ENCODE measurements at places on chromosomes 7 and 10.

DNA sequence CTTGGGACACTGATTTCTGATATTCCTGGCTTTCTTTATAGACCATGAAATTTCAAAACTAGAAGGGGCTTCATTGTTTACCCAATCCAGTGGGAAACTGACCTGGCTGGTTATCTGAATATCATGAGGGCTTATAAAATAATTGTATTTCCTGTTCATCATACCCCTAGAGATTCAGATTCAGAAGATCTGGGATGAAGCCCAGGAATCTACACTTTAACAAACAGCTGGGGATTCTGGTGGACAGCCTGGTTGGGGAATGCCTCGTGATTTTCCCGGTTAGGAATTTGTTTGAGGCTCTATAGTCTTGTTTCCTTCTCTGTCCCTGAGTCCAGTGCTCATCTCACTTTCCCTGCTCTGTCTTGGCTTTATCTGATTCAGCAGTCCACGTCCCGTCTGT lies 110.3 kb downstream of the ADRA2A start:
- DNase-seq = no peak

GRCh38 chr10:15658069-15658702 lies 61.5 kb downstream of the ITGA8 start:
- DNase-seq = no peak

- no peak for DNase-seq
Observed at GRCh38 chr10:25682203-25682851, 251.7 kb upstream of the MYO3A start.

DNA sequence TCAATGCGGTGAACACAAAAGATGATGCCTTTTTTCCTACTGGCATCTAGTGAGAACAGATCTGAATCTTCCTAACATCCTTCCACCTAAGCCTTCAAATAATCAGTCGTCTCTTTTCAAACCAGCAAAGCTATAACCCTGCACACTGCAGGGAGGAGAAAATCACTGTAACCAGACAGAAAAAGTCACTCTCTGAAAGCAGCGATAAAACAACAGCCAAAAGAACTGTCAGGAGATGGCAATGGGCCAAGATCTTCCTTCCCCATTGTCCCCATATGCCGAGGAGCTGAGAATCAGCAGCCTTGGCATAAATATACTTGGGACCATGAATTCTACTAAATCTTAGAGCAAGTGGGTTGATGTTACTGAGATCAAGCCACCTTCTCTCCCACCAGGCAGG lies 13.1 kb downstream of the FZD9 start:
- no peak for DNase-seq

DNA sequence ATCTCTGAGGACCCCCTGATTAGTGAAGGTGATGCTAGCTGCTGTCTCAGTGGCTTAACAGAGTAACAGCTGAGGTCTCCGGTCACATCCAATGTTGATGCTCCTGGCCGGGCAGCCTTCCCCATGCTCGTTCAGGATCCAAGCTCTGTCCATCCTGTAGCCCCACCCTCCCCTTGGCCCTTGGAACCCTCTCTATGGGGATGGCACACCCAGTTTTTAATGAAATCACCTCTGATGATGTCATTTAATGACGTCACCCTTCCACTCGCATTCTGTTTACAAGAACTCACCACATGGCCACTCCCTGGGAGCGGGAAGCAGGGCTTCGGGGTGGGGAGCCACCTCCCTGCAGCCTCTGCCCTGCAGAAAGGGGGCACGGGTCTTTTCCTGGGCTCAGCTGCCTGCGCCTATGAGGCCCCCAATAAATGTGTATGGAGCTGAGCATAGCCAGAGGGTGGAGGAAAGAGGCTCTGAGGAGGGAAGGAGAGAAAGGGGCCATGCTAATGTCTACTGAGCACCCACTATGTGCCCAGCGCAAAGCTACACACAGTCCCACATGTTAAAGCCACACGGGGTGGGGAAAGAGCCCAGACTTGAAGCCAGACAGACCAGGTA lies 95.5 kb downstream of the OAT start:
- peak; percentile 23 for DNase-seq

DNA sequence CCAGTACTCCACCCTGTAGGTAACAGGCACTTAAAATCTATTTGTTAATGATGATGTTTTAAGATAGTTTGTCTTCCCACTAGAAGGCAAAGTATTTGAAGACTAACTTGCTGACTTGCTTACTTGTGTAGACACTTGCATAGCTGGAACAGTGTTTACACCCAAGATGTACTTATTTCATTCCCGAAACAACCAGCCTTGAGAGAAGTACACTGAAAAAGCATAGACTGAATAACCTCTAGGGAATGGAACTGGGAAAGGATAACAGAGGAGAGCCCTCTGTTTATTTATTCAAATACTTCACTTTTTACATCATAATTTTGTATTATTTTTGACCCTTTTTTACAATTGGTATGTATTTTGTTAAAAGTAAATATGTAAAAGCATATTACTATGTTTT lies 33.1 kb upstream of the TMEM26 start:
- no peak for DNase-seq

- no peak for DNase-seq
Observed at GRCh38 chr7:41984888-41985287, 252.1 kb downstream of the GLI3 start.

DNA sequence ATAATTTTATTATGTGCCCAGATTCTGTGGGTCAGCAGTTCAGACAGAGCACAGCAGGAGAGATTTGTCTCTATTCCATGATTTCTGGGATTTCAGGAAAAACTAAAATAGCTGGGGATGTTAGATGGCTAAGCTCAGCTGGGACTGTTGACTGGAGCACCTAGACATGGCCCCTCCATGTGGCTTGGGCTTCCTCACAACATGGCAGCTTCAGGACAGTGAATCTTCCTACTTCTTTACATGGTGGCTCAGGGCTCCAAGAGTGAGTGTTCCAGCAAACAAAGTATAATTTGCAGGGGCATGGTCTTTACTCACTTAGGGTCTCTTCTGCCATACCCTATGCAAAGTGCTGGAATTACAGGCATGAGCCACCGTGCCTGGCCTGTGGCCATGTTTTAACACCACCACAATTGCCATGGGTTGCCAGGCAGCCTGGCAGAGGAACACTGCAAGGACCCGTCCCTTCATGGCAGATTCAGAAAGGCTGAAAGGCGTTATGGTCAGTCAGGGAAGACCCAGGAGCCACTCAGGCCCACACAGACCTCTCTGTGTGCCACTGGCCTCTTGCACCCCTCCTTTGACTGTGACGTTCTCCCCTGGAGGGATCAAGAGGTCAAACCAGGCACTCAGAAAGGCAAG lies 50.8 kb upstream of the ZMIZ1 start:
- peak; percentile 18 for DNase-seq

Measured in upper lobe of right lung (tissue), 1 donor.